ENCODE measurements at places on chromosomes 11 and 22.

- DNase-seq = no peak
Measured at GRCh38 chr11:85086504-85087284, 540.5 kb downstream of the DLG2 start.

DNA sequence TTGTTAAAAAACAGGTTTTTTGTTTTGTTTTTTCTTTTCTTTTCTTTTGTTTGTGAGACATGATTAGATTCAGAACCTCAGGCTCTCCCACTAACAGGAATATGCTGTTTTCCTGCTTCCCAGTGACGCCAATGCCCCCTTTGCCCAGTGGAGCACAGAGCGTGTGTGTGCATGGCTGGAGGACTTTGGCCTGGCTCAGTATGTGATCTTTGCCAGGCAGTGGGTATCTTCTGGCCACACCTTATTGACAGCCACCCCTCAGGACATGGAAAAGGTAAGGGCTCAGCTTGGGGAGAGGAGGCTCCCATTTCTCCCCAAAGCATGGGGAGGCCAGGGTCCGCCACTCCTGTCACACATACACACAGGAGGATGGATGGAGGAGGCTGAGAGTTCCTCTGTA, 25.0 kb downstream of the CYB5R2 start:
- no peak for DNase-seq

- no peak for DNase-seq
Measured at GRCh38 chr11:104679258-104679657, 219.0 kb downstream of the CASP12 start.

- DNase-seq = peak; percentile 47
Measured at GRCh38 chr22:22235558-22235957, 9.0 kb upstream of the VPREB1 start.

- no peak for DNase-seq
Measured at GRCh38 chr11:122721201-122721963, 65.9 kb downstream of the UBASH3B start.

GRCh38 chr11:71568704-71569349, 3.5 kb downstream of the KRTAP5-10 start:
- peak; percentile 26 for DNase-seq

DNA sequence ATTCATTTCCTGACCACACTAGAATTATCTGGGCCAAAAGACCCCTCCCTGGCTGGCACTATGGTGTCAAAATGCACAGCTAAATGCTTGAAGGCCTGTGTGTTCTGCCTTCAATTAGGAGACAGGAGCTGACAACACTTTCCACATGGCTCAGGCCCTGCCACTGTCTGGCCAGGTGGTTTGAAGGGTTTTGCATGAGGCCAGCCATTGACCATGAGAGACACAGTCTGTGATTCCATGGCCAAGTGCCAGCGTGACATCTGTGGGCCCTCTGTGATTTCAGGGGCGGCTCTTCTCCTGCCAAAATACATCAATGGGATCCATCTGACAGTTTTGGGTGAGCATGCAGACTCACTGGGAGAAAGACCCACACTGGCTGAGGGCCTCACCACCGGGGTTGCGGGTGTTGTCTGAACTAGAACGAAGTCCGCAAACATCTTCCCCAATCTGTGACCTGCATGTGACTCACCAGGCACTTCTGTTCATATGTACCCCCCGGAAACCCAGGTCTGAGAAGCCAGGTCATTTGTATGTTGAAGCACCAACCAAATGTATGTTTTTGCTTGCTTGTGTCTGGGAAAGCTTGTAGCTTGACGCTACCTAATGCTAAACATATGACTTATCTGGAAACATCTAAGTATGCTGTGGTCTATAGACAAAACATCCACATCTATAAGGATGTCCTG, 20.7 kb upstream of the NAV2 start:
- DNase-seq = no peak

- peak; percentile 59 for DNase-seq
Measured at GRCh38 chr11:64000026-64000739, 13.9 kb downstream of the OTUB1 start.

- no peak for DNase-seq
Measured at GRCh38 chr11:3922056-3922455, 66.6 kb downstream of the STIM1 start.

GRCh38 chr11:69087133-69087524, 38.4 kb downstream of the TPCN2 start:
- peak; percentile 40 for DNase-seq

GRCh38 chr22:46031066-46031465, 54.1 kb upstream of the WNT7B start:
- no peak for DNase-seq

GRCh38 chr11:35077709-35078469, 61.1 kb upstream of the CD44 start:
- DNase-seq = no peak

GRCh38 chr11:123526027-123526805, 96.1 kb downstream of the GRAMD1B start:
- no peak for DNase-seq

GRCh38 chr22:37824674-37825641, 1.8 kb downstream of the GALR3 start:
- peak; percentile 49 for DNase-seq

GRCh38 chr22:48093981-48094380, 1331.5 kb downstream of the TBC1D22A start:
- DNase-seq = no peak

DNA sequence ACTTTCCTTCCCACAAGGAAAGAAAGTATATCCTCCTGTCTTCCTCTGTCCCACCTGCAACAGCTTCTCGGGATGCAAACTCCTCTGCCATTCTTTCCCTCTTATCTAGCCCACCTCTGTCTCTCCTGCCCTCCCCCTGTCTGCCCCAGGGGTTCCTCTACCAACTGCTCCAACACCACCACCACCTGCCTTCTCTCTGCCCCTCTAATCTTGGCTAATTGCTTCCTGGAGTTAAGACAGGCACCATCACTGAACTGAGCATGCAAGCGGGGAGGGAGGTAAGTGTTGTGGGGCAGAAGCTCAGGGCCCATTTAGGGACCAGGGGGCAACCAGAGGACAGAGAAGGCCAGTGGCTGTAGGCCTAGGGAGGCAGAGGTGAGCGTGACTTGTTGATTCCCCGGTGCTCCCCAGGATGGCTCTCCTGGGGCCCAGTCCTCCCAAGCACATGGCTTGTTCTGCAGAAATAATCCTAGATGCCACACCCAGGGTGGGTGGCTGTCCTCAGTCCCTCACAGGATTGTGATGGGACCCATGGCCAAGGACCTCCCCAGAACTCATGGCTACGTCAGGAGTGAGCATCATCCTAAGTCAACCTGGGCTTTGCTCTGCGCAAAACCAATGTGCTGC, 111.1 kb downstream of the TP53I11 start:
- DNase-seq = no peak

DNA sequence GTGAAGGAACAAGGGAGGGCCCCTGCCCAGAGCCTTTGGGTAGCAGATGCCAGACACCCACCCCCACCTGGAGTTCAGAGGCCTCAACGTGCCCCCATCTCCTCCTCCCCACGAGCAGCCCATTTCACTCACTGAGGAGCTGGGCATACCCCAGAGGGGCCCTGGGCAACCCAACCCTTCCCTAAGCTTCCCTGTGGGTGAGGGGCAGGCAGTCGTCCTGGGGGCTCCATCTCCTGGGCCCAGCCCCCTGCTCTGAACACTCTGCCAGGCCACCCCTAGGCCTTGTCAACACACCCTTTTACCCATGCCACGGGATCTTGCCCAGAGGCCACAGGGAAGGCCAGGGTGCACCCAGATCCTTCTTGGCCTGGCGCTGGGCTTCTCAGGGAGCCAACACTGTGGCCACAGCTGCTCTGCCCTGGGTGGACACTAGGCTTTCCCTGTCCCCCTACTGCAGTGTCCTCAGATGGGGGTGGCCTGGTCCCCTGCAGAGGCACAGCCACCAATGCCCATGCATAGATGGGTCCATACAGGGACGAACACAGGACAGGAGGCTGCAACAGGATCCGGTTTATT, 3.4 kb downstream of the SLC25A1 start:
- no peak for DNase-seq

GRCh38 chr11:128502726-128503125, 84.6 kb downstream of the ETS1 start:
- no peak for DNase-seq

DNA sequence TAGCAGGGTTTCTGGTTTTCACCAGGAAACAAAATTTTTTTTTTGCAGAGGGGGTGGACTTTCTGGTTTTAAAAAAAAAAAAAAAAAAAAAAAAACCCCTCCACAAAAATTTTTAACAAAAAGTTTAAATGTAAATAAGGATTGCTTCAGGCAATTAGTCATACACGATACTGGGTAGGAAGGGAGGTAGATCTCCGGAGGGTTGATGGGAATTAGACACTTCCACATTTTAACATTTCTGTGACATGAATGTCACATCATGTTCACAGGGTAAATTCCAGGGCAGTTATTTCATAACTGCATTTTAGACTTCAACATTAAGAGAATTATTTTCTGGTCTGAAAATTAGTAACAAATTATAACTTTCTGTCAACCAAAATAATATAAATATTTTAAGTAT, 15.9 kb downstream of the NUP98 start:
- DNase-seq = no peak

- DNase-seq = no peak
Measured at GRCh38 chr11:10302359-10302743, 2.5 kb upstream of the ADM start.

DNA sequence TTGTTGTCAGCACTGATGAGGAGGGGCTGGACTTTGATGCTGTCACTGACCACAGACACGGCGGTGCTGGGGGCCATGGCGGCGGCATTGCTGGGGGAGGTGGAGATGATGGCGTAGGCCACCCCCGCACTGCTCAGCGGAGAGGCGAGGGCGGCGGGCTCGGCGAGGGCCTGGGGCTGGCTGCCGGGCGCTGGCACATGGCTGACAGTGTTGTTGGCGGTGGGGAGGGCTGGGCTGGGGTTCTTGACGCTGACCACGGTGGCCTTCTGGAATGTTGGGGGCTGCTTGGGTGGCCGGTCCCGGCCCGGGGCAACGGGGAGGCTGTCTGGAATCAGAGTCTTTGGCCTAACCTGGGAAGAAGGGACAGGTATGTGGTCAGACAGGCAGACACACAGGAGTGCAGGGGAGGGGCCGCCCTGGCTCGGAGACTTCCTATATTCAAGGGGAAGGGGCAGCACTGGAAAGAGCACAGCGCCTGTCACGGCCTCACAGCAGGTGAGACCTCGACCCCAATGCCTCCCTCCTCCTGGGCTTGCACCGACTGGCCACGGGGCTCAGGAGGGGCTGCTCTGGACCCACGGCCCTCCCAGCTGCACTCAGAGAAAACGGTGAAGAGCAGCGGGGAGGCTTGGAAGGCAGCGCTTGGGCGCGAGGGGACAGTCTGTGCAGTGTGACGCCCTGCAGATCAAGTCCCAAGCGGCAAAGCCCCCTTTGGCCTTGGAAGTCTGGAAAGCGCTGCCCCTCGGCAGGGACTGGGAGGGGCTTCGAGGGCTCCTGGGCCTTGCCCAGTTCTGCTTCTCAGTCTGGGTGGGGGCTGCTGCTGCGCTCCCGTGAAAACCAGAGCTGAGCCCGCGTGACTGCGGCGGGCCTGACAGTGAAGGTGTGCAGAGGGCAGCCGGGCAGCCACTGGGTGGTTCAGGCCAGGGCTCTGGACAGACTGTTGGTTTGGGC, 93.2 kb downstream of the PHF21B start:
- no peak for DNase-seq

- no peak for DNase-seq
Measured at GRCh38 chr22:33707581-33707980, 212.7 kb downstream of the LARGE1 start.

GRCh38 chr22:43147821-43148220, 3.5 kb upstream of the TSPO start:
- no peak for DNase-seq

GRCh38 chr11:93525601-93526345, 17.4 kb downstream of the SMCO4 start:
- DNase-seq = no peak

GRCh38 chr11:102560555-102561011, 30.0 kb upstream of the MMP7 start:
- peak; percentile 50 for DNase-seq

- DNase-seq = no peak
Measured at GRCh38 chr11:69277074-69277809, 16.7 kb upstream of the MYEOV start.

DNA sequence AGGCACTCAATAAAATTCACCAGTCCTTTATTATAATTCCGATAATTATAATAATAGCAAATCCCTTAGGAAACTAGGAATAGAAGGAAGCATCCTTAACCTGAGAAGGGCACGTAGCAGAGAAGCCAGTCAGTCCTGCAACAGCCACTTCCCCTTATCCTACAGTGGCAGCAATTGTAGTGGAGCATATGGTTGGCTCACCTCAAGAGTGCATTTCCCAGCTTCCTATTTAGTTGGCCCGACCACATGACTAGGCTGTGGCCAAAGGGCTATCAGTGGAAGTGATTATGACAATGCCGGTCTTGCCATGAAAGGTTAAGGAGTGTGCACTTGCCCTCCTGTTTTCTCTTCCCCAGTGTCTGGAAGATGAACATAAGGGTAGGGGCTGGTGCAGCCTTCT, 27.0 kb downstream of the TESMIN start:
- no peak for DNase-seq

DNA sequence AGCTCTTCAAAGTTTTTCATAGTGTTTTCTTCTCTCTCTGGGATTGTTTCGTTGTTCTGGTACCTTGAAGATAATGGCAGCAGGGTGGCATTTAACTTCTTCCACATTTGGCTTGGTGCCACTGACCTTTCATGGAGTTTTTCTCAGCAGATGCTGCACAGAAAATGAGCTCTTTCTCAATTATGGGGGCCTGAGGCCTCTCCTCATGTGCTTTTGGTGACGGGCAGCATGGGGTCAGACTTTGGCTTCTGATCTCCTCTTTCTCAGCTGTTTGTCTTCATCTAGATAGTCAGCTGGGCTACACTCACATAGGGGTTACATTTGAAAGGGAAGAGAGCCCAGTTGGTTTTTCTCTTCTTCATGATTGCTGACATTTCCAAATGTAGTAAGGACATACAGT, 76.3 kb downstream of the FAT3 start:
- no peak for DNase-seq

DNA sequence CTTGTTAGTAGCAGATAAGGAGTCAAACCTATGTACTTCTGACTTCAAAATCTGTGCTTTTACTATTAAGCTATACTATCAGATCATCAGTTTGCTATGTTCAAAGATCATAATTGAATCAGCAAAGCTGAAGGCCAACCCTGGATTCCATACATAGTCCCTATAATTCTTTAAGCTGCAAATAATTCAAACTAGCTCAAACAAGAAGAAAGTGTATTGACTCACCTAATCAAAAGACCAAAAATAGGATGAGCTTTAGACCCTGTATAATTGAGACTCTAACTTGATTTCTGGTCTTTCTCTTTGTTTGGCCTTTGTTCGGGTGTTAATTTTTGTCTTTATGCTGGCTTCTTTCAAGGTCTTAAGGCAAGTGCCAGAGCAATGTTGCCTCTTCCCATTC, 213.7 kb downstream of the CWF19L2 start:
- DNase-seq = no peak

- DNase-seq = no peak
Measured at GRCh38 chr22:19876314-19876940, 21.8 kb upstream of the GNB1L start.

GRCh38 chr11:8387141-8387540, 123.5 kb upstream of the LMO1 start:
- peak; percentile 38 for DNase-seq

GRCh38 chr22:39725351-39726035, 154.9 kb downstream of the CACNA1I start:
- DNase-seq = no peak
